Activated effector memory CD4-positive, alpha-beta T cell treated with Interleukin-2 at 50 U/mL for 16 hours (primary cell): ENCODE measurements at places on chromosomes 12 and 14.

DNA sequence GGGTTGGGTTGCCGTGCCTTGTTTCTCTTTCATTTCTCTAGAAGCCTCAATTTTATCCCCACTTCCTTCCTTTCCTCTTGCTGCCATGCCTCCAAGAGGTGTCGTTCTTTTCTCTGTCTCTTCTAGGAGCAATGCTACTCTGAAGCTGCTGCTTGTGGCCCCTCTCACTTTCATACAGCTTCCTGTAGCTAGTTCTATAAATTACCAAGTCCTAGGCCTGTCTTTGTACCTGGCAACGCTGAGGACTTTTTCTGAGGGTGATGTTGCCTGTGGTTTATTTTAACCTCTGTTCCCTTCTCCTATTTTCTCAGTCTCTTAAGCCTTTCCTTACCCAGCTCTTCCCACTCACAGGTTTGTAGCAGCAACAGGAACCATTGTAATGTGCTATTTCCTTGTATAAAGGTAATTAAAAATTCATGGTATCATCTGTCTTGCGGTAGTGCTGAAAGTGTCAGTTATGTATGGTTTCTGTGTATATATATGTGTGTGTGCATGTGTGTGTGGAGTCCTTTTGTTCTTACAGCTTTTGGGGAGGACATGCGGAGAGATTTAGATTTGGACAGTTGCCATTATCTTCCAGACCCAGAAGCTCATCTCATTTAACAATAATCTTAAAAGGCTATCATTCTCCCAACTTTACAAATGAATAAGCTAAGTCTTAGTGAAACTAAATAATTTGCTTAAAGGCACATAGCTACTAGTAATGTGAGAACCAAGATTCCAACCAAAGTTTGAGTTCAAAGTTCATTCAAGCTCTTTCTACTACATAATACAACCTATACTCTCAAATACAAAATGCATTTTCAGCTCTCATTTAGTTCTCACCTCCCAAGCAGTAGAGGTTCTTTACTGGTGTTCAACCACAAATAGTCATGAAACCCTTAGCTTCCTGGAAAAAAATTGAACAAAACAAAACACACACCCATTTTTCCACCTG lies 43.8 kb downstream of the DDHD1 start:
- peak; percentile 28 for DNase-seq

GRCh38 chr14:39433452-39433813 lies 1.2 kb upstream of the FBXO33 start:
- DNase-seq = no peak

DNA sequence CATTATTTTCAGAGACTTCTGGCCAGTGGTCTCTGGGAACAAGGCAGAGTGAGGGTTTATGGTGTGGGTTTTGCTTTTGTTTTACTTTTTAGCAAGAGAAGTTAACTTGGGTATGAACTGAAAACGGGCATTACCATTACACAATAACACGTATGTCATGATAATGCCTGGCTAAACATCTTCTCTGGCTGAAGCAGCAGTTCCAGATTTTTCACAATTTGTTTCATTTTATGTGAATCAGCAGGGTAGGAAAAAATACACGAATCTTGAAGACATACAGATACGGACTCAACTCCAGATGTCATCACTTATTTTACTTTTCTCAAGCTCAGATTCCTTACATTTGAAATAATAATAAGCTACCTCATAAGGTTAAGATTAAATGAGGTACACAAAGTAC lies 2.5 kb upstream of the PCNX4 start:
- no peak for DNase-seq

DNA sequence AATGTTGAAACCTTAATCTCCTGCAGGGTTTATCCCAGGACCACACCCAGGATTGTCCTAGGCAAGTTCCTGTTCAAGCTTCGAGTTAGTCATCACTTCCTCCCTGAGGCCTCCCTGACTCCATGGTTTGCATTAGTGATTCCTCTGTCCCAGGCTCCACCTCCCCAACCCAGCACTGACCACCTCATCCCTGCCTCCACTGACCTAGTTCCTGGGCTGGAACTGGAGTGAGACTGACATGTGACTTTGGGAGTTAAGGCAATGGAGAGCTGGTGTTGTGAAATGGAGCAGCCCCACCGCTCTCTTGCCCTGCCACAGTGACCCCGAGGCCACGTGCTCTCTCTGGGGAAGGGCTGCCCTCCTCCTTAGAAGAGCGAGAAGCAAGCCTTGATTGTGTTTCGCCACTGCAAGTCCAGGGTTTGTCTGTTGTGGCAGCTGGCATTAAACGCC lies 15.8 kb upstream of the DTX1 start:
- DNase-seq = no peak

DNA sequence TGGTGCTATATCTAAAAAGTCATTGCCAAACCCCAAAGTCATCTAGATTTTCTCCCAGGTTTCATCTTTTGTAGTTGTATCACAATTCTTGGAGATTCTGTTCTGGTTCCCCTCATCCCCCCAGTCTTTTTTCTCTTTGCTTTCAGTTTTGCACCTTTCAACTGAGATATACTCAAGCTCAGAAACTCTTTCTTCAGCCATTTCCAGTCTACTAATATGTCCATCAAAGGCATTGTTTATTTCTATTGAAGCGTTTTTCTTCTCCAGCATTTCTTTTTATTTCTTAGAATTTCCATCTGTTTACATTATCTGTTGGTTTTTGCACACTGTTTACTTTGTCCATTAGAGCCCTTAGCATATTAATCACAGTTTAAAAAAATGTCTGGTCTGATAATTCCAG lies 179.5 kb downstream of the NUBPL start:
- no peak for DNase-seq

GRCh38 chr14:102363182-102363943 lies 622 bp downstream of the TECPR2 start:
- DNase-seq = peak; percentile 4

DNA sequence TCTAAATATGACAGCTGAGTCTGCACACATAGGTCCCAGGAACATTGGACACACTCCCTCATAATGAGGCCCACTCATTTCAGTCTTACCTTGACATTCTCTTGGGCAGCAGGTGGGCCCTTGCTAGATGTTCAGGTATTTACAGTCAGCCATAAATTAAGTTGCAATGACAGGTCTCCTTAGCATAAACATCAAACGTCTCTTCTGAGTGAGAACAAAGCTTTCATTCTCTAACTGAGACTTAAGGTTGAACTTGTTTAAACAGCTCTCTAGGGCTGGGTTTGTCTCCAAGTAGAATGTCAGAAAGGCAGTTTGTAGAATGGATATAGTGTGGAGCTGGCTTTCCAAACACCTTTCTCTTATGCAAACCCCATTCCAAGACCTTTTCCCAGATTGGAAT lies 10.3 kb downstream of the ACVR1B start:
- DNase-seq = no peak

GRCh38 chr12:72102150-72102549 lies 163.5 kb downstream of the TPH2 start:
- no peak for DNase-seq

DNA sequence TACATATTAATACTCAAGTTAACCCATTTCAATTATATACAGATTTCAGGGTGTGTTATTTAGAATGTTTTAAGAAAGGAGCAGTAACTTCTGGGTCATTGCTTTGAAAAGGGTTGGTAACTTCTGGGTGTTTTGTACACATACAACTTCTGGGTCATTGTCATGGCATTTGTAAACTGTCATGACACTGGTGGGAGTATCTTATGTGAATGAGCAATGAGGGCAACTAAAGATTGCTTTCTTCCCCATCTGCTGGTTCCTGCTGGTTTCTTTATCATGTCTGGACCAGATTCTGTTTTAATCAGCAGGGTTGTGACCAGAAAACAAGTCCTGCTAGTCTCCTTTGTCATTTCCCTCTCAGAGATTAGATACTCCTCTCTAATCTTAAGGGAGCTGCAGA lies 713.3 kb downstream of the LRFN5 start:
- no peak for DNase-seq

GRCh38 chr12:48972213-48972951 lies 847 bp upstream of the WNT10B start:
- DNase-seq = no peak

GRCh38 chr12:8662593-8662992 lies at the start of gene MFAP5:
Gene MFAP5, minus strand, starts transcription at chr12:8662826. Its CDS starts 722 bp downstream, at chr12:8662104.
- no peak for DNase-seq

- no peak for DNase-seq
Measured at GRCh38 chr14:36989806-36990205, 182.6 kb downstream of the SLC25A21 start.

DNA sequence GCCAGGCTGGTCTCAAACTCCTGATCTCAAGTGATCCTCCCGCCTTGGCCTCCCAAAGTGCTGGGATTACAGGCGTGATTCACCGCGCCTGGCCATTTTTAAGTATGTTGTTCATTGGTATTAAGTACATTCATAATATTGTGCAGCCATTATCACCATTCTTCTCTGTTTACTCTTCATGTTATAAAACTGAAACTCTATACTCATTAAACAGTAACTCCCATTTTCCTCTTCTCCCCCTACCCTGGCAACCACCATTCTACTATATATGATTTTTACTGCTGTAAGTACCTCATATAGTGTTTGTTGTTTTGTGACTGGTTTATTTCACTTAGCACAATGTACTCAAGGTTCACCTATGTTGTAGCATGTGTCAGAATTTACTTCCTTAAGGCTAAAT lies 23.1 kb downstream of the METAP2 start:
- no peak for DNase-seq

- no peak for DNase-seq
Measured at GRCh38 chr12:95848575-95849388, 10.0 kb upstream of the SNRPF start.

- DNase-seq = no peak
Measured at GRCh38 chr14:101072945-101073597, 169.5 kb upstream of the RTL1 start.

- no peak for DNase-seq
Measured at GRCh38 chr12:69744109-69744508, 5.4 kb downstream of the RAB3IP start.

GRCh38 chr12:94952325-94952724 lies 51.2 kb downstream of the NDUFA12 start:
- DNase-seq = no peak

GRCh38 chr12:50302686-50303085 lies 19.4 kb upstream of the LIMA1 start:
- no peak for DNase-seq

DNA sequence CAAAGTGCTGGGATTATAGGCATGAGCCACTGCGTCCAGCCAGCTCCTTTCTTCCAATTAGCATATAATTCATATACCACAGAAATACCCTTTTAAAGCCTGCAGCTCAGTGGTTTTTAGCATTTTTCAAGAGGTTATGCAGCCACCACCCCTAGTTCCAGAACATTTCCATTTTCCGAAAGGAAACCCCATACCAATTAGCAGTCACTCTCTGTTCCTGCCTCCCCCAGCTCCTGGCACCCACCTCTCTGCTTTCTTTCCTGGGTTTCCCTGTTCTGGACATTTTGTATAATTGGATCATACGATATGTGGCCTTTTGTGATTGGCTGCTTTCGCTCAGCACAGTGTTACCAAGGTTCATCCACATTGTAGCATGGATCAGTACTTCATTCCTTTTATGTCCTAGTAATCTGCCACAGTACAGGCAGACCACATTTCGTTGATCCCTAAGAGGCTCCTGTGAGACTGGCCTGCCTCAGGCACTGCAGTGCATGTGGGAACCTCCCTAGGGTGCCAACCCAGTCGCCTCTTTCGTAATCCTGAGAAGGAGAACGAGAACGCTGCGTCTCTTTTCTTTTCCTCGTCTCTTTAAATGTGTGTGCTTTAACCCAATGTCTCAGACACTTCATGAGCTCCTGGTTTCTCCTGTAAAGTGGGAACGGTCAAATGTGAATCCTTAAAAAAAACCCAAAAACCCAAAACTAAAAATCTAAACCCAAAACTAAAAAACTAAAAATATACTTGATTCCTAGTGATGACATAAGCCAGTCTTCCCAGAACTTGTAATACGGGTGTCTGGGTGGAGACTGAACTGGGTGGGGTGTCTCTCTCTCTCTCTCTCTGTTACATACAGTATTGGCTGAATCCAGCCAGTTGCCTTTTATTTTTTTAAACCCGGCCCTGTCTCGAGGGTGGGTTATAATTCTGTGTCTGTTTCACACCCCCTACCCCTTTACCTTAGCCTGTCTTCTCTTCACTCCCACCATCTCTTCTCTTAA lies 14.7 kb downstream of the AACS start:
- DNase-seq = no peak

GRCh38 chr14:102373110-102373509 lies 10.4 kb downstream of the TECPR2 start:
- no peak for DNase-seq

DNA sequence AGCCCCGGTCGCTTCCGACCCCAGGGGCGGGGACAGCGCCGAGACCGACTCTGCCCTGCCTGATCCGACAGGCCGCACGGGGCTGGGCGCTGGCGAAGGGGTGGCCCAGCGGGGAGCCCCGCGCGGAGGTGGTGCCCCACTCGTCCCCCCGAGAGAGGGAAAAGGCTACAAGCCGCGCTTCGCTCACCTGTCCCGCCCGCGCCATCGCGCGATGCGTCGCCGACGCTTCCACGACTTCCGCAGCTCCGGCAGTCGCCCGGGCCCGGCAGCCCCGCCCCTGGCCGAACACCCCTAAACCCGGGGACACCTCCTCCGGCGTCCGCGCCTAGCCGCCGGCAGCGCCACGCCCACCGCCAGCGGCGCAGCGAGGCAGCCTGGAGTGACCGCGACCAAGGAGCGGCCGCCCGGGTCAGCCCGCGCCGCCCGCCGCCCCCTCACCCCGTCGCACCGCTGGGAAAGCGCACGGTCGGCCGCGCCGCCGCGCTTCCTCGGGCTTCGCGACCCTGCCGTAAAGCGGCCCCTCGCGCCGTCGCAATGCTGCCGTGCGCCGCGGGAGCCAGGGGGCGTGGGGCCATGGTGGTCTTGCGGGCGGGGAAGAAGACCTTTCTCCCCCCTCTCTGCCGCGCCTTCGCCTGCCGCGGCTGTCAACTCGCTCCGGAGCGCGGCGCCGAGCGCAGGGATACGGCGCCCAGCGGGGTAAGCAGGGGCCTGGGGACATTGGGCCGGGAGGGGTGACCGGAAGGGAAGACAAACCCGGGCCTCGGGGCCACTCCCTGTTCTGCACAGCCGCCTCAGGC lies at the start of the genes BAG5 and COA8:
BAG5 (minus strand) TSS at position 229 of the 797 bp plus-strand sequence. CDS start 1,493 bp downstream, outside the sequence.
COA8 (plus strand) TSS at position 532 of the 797 bp plus-strand sequence; CDS start at position 574, 42 bp downstream.
- peak; percentile 82 for DNase-seq

- DNase-seq = no peak
Measured at GRCh38 chr12:110314308-110314707, 33.3 kb downstream of the ATP2A2 start.

- DNase-seq = no peak
Measured at GRCh38 chr14:71142375-71143038, 235.2 kb downstream of the PCNX1 start.

GRCh38 chr14:51807356-51807755 lies 53.1 kb upstream of the GNG2 start:
- DNase-seq = no peak

DNA sequence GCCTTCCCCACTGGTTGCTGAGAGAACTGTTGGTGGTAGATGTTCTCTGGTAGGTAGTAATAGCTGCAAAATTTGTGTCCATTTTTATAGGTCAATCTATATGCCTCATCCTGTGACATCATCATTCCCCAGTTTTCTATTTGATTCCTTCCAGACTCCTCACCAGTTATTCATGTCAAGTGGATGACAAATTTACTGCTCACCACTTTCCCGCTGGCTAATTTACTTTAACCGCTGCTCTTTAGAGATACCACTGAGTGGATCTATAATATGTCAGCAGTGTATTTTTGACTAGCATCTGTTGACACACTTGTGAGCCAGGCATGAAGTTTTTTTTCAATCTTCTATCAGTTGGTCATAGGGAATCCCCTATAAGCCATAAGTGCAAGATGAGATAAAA lies 24.6 kb downstream of the GPR65 start:
- DNase-seq = no peak
